Activated T-helper 17 cell treated with anti-CD3 and anti-CD28 coated beads, Interleukin-2, amount 50 U/mL, for 72 hours (primary cell): ENCODE measurements at places on chromosomes 6 and 20. TPM values are rescaled to one million over a fixed set of nuclear protein-coding genes. Genes with fewer than 3 reads are reported as not detected.

SLC17A1 gene
- not detected for total RNA-seq

SLC22A23 gene
- 0.45 TPM for total RNA-seq

OLIG3 gene
- total RNA-seq, result 3.5 TPM

FOXP4 gene
- total RNA-seq, result 11.6 TPM

OR2H1 gene
- not detected for total RNA-seq

HLA-DQA1 gene
- 1.1 TPM for total RNA-seq

RBM24 gene
- not detected for total RNA-seq

MYCT1 gene
- not detected for total RNA-seq

GABRR1 gene
- not detected for total RNA-seq

MAPK13 gene
- total RNA-seq, result 58.7 TPM

MUC21 gene
- not detected for total RNA-seq

LGSN gene
- not detected for total RNA-seq

CFAP61 gene
- total RNA-seq, result not detected

ZNF341 gene
- total RNA-seq, result 6.4 TPM

SLC4A11 gene
- total RNA-seq, result 0.26 TPM

SIRPD gene
- not detected for total RNA-seq

PRSS16 gene
- 2.6 TPM for total RNA-seq

TMEM200A gene
- total RNA-seq, result 2.2 TPM

IL22RA2 gene
- total RNA-seq, result not detected

KCNQ5 gene
- 1.3 TPM for total RNA-seq

RAET1L gene
- total RNA-seq, result not detected

SRSF12 gene
- total RNA-seq, result not detected

NNAT gene
- not detected for total RNA-seq

ARMC12 gene
- 1.9 TPM for total RNA-seq

MRAP2 gene
- total RNA-seq, result not detected

HCK gene
- total RNA-seq, result 0.13 TPM

MRPS26 gene
- total RNA-seq, result 66.4 TPM

CCR6 gene
- 55.7 TPM for total RNA-seq
